ENCODE measurements at places on chromosomes 12 and 14.

- DNase-seq = no peak
Observed at GRCh38 chr12:17640615-17641014, 449.4 kb downstream of the RERGL start.

DNA sequence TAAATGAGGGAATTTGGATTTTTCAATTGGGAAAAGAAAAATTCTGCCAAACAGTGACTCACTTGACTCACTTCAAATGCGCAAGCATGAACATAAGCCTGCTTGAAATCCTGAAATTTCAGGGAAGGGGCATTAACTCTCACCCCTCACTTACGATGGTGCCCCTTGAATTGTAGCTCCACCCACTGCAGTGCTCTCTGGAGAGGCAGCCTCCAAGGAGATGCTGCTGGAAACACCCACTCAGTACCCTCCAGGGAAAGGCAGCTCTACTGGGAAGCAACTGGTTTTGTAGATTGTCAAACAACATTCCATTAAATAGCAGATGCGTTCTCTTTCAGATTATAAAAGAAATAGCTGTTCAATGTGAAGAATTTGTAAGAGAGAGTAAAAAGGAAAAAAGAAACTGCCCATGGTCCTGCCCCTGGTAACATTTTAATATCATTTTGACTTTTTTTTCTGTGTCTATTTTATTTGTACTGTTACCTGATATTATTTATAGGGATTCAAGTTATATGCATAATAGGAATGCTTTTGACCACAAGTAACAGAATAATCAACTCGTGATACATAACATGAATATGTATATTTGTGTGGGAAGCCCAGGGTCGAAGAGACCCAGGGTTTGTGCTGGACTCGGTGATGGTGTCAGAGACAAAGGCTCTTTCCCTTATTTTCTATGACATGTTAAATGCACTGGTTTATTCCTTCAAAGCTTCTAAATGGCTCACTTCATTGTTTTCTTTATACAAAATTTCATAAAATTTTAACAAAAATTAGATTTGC is 31.1 kb upstream of the TMEM132C start:
- no peak for DNase-seq

GRCh38 chr14:77320238-77320935 is at the start of gene POMT2:
TSS of gene POMT2 (minus strand) at chr14:77320883. CDS start at chr14:77320681, 202 bp downstream.
- peak; percentile 88 for DNase-seq

GRCh38 chr12:2397356-2398045 is 344.7 kb downstream of the CACNA1C start:
- no peak for DNase-seq

DNA sequence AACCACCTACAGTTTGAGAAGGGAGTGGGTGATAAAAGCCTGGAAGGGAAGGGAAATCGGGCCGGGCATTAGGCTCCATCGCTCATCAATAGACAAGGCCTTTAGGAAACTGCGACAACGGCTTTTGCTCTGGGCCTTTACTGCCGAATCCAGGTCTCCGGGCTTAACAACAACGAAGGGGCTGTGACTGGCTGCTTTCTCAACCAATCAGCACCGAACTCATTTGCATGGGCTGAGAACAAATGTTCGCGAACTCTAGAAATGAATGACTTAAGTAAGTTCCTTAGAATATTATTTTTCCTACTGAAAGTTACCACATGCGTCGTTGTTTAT is 261 bp upstream of the RNU7-1 start:
- DNase-seq = peak; percentile 45

DNA sequence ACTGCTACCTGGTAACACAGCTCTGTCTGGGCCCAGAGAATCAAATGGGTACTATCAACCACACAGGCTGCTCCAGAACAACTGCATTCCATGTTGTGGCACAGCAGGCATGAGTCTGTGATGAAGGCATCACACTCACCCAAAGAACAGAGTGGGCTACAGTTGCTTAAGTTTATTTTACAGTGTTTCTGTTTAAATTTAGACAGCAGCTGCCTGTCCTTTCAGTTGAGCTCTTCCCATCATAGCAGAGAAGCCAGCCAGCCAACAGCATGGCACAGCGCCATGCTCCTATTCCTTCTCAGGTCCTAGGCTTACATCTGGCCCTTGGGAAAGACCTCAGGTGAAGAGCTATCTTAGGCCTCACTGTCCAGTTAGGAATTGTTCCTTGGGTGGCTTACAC is 147.0 kb upstream of the FRMD6 start:
- no peak for DNase-seq

DNA sequence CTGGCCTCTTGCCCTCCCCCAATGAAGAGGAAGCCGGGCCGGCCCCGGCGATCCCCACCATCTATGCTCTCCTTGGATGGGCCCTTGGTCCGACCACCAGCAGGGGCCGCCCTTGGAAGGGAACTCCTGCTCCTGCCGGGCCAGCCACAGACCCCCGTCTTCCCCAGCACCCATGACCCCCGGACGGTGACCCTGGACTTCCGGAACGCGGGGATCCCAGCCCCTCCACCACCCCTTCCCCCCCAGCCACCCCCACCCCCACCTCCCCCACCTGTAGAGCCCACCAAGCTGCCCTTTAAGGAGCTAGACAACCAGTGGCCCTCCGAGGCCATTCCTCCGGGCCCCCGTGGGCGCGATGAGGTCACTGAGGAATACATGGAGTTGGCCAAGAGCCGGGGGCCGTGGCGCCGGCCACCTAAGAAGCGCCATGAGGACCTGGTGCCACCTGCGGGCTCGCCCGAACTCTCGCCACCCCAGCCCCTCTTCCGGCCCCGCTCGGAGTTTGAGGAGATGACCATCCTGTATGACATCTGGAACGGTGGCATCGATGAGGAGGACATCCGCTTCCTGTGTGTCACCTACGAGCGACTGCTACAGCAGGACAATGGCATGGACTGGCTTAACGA is 19.4 kb downstream of the SETD1B start:
- DNase-seq = no peak

DNA sequence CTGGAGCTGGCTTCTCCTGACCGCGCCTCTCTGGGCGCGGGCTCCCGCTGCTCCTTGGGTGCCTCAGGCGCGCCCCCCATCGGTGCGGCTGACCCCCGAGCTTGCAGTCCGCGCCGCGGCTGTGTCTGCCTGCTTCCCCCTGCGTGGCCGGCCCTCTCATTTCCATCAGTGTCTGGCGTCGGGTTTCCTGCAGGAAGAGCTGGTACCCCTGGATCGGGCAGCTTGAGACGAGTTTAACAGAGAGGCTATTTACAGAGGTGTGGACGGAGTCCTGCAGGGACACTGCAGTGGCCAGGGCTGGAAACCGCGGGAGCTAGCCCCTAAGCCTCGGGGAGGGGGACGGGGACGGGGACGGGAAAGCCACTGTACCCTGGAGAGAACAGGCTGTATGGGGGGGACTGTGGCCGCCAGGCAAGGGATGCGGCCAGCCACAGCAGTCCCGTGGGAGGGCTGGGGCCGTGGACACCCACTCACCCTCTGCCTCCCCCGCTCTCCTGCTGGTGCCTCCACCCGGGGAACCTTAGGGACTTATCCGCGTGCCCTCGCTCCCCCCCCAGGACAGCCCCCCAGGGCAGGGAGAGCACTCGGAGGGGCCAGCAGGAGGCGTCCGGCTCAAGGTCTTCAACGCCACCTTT is 3.7 kb upstream of the CACNA2D4 start:
- DNase-seq = no peak

GRCh38 chr14:101224356-101225156 is 321.0 kb upstream of the RTL1 start:
- DNase-seq = no peak

GRCh38 chr12:91319071-91319760 is 136.6 kb upstream of the DCN start:
- no peak for DNase-seq

GRCh38 chr12:29320295-29321085 is 60.5 kb downstream of the ERGIC2 start:
- no peak for DNase-seq
